ENCODE measurements at places on chromosomes 7 and 10. TPM values are rescaled to one million over a fixed set of nuclear protein-coding genes. Genes with fewer than 3 reads are reported as not detected.

Gene CYP2C18
- total RNA-seq: not detected

Gene MMRN2
- 1.5 TPM for total RNA-seq

Gene TMEM178B
- total RNA-seq: 1.3 TPM

Gene NEBL
- total RNA-seq: 14.0 TPM

Gene ZNF239
- 2.0 TPM for total RNA-seq

Gene EPDR1
- 74.5 TPM for total RNA-seq

Gene SEC61G
- 480 TPM for total RNA-seq

Gene PLEKHS1
- 0.04 TPM for total RNA-seq

Gene GET4
- total RNA-seq: 52.5 TPM

Gene LLCFC1
- not detected for total RNA-seq

Gene ZNF212
- 9.2 TPM for total RNA-seq

Gene PRF1
- 0.05 TPM for total RNA-seq

Gene PAPSS2
- total RNA-seq: 16.5 TPM

Gene ZNF25
- 2.2 TPM for total RNA-seq

Gene PON3
- 35.7 TPM for total RNA-seq

Gene CREB5
- 4.4 TPM for total RNA-seq

Gene ZMIZ2
- total RNA-seq: 37.3 TPM

Gene NUTM2D
- total RNA-seq: 1.7 TPM

Gene ABHD11
- 17.2 TPM for total RNA-seq

Gene GPER1
- 1.4 TPM for total RNA-seq

Gene DCLRE1A
- 11.0 TPM for total RNA-seq

Gene SPDYE8
- total RNA-seq: not detected

Gene DOCK4
- 6.7 TPM for total RNA-seq

Gene ACTL6B
- not detected for total RNA-seq

Gene OR2A5
- not detected for total RNA-seq

Gene PPP1R17
- not detected for total RNA-seq

Gene PDE1C
- total RNA-seq: 3.6 TPM

Gene ASAH2
- total RNA-seq: 2.8 TPM

Gene SLC29A4
- total RNA-seq: 15.7 TPM

Gene HIPK2
- 55.9 TPM for total RNA-seq

Gene OR2A12
- not detected for total RNA-seq

Gene SLC16A12
- total RNA-seq: 1.5 TPM

Gene PNLIPRP1
- not detected for total RNA-seq

Gene IQCE
- total RNA-seq: 12.2 TPM

Gene AMZ1
- 0.08 TPM for total RNA-seq

Gene GHRHR
- total RNA-seq: not detected

Gene LAMB4
- 0.19 TPM for total RNA-seq

Gene MMP21
- total RNA-seq: not detected

Gene ABCB4
- 0.02 TPM for total RNA-seq

Gene CRYGN
- not detected for total RNA-seq

Gene GRM3
- not detected for total RNA-seq

Gene SKIDA1
- 1.2 TPM for total RNA-seq

Gene CDHR3
- total RNA-seq: 3.7 TPM

Gene HOGA1
- 2.3 TPM for total RNA-seq

Gene LRIT2
- not detected for total RNA-seq

Gene SYCE1
- not detected for total RNA-seq
